Chondrocyte (in vitro differentiated cells): ENCODE measurements at places on chromosomes 5 and 9. TPM values are rescaled to one million over a fixed set of nuclear protein-coding genes. Genes with fewer than 3 reads are reported as not detected.

- DNase-seq, result no peak
Measured at GRCh38 chr9:130659699-130660248, 4.6 kb upstream of the PRDM12 start.

DNA sequence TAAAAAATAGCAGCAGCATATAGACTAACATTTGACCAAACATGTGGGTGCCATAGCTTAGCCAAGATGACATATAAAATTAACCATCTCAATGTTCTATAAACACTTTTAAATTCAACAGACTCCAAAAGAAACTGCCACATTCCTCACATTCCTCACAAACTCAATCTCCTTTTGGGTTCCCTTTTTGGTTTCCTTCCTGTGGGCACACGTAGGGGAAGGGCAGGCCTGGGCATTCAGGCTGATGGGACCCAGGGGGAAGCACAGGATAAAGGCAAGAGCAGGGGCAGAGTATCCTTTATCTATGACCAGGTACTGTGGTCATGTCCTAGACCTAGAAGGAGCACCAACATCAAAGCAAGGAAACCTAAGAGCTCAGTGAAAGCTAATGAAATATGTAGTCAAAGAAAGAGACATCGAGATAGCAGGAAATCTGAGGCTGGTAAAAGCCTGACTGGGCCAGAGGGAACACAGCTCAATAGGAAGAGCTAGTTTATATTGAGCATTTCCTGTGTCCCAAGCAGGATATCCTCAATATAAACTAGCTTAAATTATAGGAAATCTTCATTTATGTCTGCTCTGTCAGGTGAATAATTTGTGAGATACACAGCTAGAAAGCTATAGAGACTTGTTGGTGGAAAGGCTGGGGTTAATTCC lies 13.6 kb upstream of the ERAP1 start:
- DNase-seq, result no peak

DNA sequence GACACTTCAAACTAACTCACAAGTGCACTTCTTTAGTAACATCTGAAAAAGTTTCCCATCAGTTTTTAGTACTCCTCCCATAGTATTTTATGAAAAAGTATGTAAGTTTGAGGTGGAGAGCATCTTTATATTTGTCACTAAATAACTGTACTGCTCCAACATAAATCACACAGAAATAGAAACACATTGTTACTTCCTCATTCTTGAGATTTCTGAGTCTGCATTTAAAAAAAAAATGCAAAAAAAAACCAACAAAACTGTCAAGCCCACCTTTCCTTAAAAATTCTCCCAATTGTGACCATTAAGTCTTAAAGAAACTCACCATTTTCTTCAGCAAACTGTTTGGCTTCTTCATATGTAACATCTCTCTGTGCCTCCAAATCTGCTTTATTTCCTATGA lies 18.7 kb downstream of the RAB14 start:
- DNase-seq, result no peak

DNA sequence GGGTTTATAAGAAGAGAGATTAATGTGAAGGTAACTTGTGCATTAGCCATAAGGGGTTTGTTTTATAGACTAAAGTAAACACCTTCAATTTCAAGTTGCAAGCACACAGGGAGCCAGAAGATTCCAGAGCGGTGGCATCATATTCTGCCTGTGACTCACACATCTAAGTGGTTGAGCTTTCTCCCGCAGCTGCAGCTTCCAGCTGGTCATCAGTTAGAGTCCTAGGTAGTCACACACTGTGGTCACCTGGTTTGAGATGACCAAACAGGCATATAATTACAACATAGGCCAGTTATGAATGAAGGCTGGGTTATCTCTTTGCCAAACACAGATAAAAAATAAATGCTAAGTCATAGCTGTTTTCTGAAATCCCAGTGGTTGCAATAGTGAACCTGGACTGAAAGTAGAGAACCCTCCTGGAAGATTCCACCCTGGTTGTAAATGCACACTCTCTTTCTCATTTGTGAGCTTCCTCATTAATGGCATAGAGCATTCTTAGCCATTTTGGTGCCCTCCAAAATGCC lies 171.3 kb downstream of the GDNF start:
- no peak for DNase-seq

DNA sequence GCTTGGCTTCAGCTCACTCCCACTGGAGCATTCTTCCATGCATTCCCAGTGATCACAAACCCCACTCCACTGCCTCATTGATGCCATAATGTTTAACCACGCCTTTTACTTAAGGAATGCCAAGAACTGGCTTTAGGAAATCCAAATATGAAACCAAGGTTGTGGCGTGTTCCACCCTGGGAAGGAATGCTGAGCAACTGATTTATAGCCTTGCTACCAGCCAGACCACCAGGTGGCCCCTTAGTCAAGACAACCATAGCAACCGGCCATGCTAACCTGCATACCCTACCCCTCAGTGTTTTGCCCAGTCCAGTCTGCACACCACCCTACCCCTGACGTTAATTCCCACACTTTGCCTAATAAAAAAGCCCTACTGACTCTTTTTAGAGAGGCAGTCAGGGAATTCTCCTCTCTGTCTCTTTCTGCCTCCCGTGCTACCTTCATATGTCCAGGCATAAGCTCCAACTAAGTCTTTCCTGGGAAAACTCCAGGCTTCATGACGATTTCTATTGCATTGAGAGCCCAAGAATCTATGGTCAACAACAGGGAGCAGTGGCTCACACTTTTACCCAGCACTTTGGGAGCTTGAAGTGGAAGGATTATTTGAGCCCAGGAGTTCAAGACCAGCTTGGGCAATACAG lies 27.0 kb upstream of the PRRC2B start:
- no peak for DNase-seq

DNA sequence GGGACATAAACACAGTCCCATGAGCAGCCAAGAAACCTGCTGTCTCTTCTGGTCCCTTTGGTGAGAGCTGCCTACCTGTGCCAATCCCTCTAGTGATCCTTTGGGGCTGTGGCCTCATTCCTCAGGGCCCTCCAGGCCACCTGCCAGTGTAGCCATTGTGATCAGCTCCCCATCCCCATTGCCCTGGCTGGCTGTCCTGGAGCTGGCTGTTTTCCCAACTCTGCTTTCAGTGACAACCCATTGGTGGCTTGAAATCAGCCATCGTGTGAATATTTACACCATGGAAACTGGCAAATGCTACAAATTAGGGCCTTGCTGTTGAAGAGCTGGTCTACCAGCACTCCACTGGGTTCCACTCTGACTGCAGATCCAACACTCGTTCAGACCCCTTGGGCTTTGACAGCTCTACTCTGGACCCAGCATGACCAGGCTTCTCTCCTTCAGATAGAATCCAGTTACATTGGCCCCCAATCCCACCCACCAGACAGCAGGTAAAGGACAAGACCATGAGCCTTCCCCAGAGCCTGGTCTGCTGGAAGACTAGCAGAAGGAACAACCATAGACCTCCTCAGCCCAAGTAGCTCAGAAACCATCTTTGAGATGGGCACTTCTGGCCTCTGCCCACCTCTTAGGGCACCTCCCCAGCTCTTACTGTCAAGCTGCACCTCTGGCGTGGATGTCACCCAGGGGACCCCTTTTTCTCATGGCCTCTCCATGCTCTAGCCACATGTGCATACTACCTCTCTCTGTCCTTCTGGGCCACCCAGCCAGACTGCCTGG lies 69.2 kb upstream of the NEK6 start:
- DNase-seq, result no peak

GRCh38 chr9:33426843-33427293 lies 20.5 kb downstream of the AQP3 start:
- no peak for DNase-seq

DNA sequence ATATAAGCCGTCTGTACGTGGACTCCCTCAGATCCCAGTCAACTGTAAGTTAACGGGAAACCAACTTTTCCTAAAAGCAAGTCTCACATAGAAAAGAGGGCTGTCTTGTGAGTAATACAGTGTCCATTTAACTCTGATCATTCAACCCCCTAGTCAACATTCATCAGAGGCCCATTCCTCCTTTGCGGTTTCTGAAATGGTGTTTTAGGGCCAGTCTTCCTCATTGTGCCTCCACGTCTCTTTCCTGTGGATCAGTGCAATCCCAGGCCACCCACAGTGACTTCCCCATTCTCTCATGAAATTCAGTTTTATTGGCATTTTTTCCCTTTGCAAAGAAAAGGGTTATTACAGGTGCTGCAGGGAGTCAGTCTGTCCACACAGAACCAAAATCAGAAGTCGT lies 261.8 kb downstream of the NR3C1 start:
- no peak for DNase-seq

DNA sequence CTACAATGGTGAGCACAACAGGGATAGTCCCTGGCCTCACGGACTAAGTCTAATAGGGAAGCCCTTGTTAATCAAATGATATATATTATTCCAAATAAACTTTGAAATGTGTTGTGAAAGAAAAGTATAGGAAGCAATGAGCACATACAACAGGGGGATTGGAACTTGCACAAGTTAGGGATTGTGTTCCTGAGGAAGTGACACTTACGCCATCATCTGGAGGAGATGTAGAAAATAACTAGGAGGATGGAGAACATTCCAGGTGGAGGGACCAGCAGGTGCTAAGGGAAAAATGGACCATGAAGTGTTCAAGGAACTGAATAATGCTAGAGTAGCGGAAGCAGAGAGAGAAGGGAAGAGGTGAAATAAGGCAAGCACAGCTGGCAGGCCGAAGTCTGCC lies 18.8 kb upstream of the RPS23 start:
- DNase-seq, result no peak

- no peak for DNase-seq
Measured at GRCh38 chr5:177511181-177511580, 1.6 kb upstream of the DOK3 start.

DNA sequence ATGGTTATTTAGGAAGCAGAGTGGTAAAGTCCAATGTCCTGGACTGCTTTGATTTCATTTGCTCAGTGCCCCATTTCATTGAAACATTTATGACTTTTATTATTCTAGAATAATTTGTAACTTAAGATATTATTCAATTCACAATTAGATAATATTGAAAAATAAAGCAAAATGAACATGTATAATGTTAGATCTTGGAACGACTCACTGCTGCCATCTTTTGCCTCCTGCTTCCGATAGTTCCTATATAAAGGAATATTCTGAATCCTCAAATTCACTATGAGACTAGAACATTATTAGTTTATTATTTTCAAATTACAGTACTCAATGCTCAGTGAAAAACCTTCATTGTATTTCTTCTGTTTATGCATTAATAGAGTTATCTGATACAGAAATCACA lies 2.3 kb upstream of the CTNND2 start:
- no peak for DNase-seq

- DNase-seq, result no peak
Measured at GRCh38 chr5:6737043-6737941, 24.1 kb downstream of the TENT4A start.

DNA sequence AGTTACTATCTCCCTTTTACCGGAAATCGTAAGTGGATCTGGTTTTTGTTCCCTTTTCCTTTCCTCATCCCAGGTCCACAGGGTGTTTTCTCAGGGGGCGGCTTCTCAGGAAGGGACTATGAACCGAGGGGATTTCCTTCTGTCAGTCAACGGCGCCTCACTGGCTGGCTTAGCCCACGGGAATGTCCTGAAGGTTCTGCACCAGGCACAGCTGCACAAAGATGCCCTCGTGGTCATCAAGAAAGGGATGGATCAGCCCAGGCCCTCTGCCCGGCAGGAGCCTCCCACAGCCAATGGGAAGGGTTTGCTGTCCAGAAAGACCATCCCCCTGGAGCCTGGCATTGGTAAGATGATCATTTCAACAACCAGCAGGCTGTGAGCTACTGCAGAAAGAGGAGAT lies 75.8 kb downstream of the GOLPH3 start:
- DNase-seq, result no peak

- peak; percentile 77 for DNase-seq
Measured at GRCh38 chr5:568061-568781, 43.9 kb upstream of the CEP72 start.

- DNase-seq, result no peak
Measured at GRCh38 chr9:106657926-106658325, 205.0 kb upstream of the ZNF462 start.

DNA sequence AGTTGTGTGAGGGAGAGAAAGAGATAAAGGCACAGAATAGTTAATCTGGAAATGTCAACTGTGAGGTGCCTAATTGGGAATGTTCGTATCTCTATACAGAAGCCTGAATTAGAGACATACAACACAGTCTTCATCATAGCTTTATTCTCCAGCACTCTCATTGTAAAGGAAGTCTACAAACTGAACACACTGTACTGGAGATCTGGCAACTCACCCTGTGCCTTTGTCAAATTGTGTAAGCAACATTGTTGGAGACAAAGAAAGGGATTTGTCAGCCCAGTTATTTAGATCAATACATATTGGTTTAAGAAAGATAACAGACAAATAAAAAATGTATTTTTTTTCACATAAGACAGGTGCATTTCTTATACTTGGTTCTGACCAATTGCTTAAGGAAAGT lies 832.9 kb upstream of the DMAC1 start:
- no peak for DNase-seq

DNA sequence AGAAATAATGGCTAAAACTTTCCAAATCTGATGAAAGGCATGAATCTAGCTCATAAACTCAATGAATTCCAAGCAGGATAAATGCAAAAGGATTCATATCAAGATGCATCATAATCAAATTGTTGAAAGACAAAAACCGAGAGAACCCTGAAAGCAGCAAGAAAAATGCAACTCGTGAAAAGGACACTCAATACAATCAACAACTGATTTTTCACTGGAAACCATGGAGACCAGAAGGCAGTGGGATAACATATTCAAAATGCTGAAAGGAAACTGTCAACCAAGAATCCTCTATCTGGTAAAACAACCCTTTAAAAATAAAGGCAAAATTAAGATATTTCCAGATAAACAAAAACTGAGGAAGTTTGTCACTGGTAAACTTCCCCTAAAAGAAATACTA lies 9.5 kb downstream of the FBXL17 start:
- DNase-seq, result no peak

- no peak for DNase-seq
Measured at GRCh38 chr5:179698935-179699615, at the start of gene CANX. CANX (plus strand) TSS chr5:179698967; CDS start chr5:179705682, 6,715 bp downstream.

DNA sequence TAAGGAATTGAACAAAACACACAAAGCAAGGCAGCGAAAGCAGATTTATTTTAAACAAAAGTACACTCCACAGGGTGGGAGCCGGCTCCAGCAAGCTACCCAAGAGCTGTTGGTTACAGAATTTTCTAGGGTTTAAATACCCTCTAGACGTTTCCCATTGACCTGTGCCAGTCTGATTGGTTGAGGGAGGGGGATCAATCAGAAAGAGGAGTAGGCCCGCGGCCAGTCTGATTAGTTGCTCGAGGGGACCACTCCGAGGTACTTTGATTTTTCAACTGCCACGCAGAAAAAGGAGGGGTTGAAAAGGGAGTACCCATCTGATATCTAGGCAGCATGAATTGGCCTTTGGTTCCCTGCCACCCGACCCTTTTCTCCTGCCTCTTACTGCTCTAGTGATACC lies 998 bp downstream of the SRP19 start:
- DNase-seq, result no peak

DNA sequence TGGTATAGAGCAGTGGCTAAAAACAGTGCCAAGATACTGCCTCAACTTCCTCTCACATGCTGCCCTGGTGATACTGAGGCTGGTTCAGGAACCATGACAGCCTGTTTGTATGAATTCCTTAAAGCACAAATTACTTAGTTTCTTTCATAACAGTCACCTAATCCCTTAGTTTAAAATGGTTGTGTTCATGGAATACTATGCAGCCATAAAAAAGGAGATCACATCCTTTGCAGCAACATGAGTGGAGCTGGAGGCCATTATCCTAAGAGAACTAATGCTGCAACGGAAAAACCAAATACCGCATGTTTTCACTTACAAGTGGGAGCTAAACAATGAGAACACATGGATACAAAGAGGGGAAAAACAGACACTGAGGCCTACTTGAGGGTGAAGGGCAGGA lies 21.8 kb downstream of the ZFP62 start:
- DNase-seq, result no peak

HAVCR1 gene
- 0.15 TPM in 1 of 3 replicates, not detected in the others for total RNA-seq

GRM6 gene
- total RNA-seq, result not detected in 3 replicates

PRSS3 gene
- not detected in 3 replicates for total RNA-seq

TTC16 gene
- total RNA-seq, result not detected in 3 replicates

ANKDD1B gene
- 0.42 to 1.2 TPM (median 0.72 TPM) in 3 replicates for total RNA-seq

PCDHA11 gene
- total RNA-seq, result 6.0 to 10.7 TPM (median 6.1 TPM) in 3 replicates
